ENCODE measurements at places on chromosomes 7 and 10. TPM values are rescaled to one million over a fixed set of nuclear protein-coding genes. Genes with fewer than 3 reads are reported as not detected.

CUZD1 gene
- polyA plus RNA-seq, result 1.7 TPM

GRCh38 chr7:45976485-45976856 is 55.4 kb upstream of the IGFBP3 start:
- DNase-seq, result no peak

- no peak for DNase-seq
Observed at GRCh38 chr7:104694710-104695109, 319.3 kb upstream of the KMT2E start.

DNA sequence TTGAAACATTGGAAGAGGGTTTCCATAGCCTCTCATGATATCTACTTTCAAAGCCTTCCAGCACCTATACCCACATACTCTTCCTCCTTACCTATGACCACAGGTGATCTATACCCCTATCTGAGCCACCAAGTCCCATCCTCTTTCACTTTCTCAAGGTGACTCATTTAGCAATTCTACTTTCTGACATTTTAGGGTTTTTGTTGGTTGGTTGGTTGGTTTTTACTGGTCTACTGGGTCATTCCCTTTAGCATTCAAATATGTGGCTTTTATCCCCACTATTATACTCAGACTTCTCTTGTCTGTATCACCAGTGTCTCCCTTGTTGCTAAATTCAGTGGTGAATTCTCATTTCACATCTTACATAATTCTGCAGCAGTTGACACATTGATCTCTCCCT is 130.4 kb upstream of the STEAP4 start:
- no peak for DNase-seq

PRKCQ gene
- 14.6 TPM for polyA plus RNA-seq

DNA sequence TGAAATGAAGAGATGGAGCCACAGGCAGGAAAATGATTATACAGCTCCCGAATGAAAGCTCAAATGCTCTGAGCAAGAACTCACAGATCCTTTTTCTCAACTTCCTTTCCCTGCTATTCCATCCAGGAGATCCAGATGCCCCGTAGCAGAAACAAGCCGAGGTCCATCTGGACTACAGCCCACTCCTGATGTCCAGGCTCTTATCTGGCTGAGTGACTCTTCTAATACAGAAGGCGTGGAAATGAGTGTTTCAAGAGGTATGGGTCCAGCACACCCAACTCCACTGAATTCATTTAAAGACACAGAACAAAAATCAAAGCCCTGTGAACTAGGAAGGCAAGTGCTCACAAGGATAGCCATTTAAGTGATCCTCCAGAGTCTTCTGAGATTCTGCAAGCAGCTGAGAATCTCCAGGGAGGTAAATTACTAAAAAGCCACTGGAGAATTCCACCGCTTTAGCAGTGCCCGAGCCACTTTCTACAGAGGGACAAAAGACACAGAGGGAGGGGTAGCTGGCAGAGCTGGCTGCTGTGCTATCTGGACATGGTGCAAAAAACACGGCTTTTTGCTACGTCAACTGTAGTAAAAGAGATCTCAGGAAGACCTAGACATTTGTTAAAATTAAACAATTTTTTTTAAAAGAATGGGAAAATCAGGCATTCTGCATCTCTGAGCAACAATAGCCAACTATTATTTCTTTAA is 24.5 kb downstream of the FAM171A1 start:
- no peak for DNase-seq

ELFN1 gene
- 18.1 TPM for polyA plus RNA-seq

DNA sequence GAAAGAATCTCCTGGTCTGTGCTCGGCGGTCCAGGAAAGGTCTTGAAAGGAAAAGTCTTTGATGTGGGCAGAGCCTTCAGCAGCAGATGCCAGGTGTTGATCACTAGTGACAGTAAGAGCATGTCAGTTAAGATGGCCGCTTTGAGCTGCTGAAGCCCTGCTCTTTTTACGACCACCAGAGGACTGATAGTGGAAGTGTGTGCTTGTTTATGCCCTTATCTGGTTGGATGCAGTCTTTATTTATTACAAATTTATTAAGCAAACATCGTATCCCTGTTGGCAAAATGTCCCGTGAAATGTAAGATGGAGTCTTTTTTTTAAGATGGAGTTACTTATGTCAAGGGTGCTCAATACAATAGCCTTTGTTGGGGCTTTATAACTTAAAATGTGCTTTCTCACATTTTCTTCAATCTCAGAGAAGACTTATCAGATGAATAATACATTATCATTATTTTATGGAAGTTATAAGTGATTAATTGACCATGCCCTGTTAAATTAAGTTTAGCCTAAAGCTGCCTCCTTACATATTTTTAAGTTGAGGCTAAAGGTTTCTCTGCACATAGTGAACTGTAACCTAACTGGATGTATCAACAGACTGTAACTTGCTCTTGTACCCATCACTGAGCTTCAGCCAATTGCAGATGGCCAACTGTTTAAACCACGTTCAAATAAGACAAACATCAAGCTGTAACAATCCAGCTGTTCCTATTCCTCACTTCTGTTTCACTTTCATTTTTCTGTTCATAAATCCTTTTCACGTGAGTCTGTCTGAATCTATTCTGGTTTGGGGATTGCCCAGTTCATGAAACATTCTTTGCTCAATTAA is 97.4 kb upstream of the PIK3CG start:
- DNase-seq, result no peak

GRCh38 chr7:1706381-1706720 is 36.3 kb downstream of the ELFN1 start:
- no peak for DNase-seq

GIMAP8 gene
- polyA plus RNA-seq, result 8.6 TPM

- no peak for DNase-seq
Observed at GRCh38 chr10:5958077-5958476, 19.3 kb downstream of the IL15RA start.

DNA sequence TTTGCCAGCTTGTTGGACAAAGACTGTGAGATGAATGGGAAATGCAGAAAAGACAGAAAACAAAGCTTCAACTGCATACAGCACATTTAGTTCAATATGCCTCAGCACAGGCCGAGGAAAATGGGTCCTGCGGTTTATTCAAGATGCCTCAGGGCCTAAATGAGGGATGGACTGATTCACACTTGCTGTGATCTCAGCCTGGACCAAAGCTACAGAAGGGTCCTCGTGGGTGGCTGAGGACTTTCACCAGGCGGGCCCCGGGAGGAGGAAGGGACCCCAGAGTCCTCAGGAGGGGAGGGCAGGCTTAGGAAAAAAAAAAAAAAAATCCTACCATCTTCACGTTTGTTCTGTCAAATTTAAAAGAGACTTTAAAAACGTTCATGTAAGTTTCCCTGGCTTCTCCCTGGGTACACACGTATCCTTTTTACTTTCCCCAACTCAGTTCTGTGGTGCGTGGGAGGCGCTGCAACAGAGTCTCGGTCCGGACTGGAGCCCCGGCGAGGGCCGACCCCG is 624 bp upstream of the ZNF783 start:
- DNase-seq, result no peak

- no peak for DNase-seq
Observed at GRCh38 chr10:33320288-33320687, 14.2 kb downstream of the NRP1 start.

DNA sequence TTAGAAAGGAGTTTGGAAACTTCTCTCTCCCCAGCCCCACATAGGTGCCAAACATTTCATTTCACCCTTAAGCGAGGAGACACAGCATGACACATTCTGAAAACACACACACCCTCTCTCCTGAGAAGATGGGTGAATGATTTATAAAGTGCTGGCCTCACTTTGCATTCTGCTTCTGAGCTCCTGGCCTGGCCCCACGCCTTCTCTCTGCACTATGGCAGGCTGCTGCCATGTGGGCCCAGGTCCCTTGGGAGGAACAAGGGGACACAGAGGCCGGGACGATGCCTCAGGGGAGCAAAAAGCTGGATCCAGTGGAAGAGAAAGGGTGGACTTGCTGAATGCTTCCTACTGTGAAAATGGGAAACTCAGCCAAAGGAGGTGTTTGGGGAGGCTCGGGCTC is 56.0 kb downstream of the CPXM2 start:
- DNase-seq, result no peak

FBXO24 gene
- polyA plus RNA-seq, result 1.8 TPM

SLC25A28 gene
- polyA plus RNA-seq, result 43.2 TPM

GRCh38 chr7:110521357-110521911 is 569.5 kb upstream of the LRRN3 start:
- DNase-seq, result no peak

MPP7 gene
- polyA plus RNA-seq, result 7.0 TPM

DNA sequence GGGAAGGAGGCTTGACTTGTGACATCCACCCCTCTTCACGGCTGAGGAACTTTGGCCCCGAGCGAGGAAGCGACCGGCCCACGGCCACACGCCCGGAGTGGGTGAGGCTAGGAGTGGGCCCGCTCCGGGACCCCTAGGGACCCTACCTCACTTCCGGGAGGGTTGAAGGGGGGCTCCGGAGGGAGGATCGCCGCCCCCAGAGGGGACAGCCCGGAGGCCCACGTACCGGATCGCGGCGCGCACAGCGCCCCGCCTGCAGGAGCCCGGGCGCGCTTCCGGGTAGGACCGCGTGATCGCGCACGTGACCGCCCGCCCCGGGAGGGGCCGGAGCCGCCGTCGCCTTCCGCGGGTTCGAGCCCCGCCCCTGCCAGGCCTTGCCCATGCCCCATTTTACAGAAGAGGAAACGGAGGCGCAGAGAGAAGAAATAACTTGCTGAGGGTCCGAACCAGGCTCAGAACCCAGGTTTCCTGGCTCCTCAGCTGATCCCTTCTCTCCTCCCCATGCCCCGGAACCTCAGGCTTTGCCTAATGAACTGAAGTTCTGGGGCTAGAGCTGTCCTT is at the start of gene HPS1:
Gene HPS1 (minus strand): TSS at position 275 of the 561 bp plus-strand sequence. CDS start 3,695 bp downstream, outside the sequence.
- peak; percentile 64 for DNase-seq

LRIT1 gene
- not detected for polyA plus RNA-seq

- no peak for DNase-seq
Observed at GRCh38 chr7:140684066-140684950, 11.6 kb downstream of the ADCK2 start.

GRCh38 chr10:68096913-68097516 is 12.3 kb upstream of the MYPN start:
- DNase-seq, result no peak

LIPJ gene
- 0.23 TPM for polyA plus RNA-seq

HKDC1 gene
- polyA plus RNA-seq, result 15.8 TPM

- DNase-seq, result no peak
Observed at GRCh38 chr7:100614308-100614861, 2.0 kb downstream of the MOSPD3 start.

- DNase-seq, result peak; percentile 71
Observed at GRCh38 chr10:97089209-97089870, 96.4 kb downstream of the SLIT1 start.

DNA sequence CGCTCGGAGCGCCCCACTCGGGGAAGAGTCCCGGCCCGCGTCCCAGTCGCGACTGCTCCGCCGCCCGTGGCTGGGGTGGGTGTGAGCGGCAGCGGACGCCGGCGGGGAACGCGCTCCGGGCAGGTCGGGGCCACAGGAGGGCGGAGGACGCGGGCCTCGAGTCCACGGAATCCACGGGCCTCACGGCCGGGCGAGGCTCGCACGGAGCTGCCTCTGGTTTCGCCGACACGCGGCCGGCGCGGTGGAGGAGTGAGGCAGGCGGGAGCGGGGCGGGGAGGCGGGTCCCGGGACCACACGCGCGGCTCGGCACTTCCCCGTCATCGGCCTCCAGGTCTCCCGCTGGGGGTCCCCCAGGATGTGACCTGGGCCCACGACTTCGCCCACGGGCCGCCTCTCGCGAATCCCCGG is 533 bp upstream of the NKX6-2 start:
- DNase-seq, result no peak

GRCh38 chr7:105141068-105141467 is 127.1 kb downstream of the KMT2E start:
- DNase-seq, result peak; percentile 27

DNA sequence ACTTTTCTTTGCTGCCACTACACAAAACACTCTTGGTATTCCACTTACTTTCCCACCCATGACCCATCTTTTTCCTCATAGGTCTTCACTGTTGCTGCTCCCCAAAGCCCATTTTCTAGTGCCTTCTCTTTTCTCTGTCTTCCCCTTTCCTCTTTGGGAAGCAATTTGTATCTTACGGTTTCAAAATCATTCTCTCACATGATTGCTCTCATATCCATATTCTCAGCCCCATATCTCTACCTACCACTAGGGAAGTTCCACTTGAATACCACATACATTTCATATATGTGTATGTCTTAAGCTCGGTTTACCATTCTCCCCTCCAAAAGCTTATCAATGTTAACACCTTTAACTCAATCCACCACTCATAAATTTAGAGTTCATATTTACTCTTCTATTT is 3.2 kb upstream of the UBE2D1 start:
- no peak for DNase-seq

DNA sequence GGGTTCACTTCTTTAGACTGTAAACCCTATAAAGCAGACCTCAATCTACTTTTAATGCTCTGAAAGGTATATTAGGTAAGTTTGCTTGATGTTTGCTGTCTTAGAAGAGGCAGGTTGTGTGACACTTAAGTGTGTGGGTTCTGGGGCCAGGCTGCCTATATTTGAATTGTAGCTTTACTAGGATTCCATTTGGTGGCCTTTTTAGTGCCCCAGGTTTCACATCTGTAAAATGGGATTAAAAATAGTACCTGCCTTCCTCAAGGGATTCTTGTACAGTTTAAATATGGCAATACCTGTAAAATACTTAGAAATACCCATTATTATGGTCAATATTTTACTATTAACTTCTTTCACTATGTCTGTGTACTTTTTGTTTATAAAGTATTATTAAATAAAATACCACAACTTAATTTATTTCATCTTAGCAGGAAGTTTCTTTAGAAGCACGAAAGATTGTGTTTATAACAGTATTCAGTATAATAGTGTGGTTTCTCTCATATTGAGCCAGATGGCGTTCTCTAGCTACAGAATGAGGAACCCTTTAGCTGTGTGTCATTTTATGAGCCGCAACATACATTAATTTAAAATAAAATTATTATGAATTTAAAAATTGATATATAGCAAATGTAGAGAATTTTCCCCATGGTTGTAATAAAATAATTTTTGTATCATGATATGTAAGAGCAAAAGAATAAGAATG is 94.2 kb downstream of the CDK14 start:
- no peak for DNase-seq

SNCG gene
- polyA plus RNA-seq, result 16.8 TPM

DNA sequence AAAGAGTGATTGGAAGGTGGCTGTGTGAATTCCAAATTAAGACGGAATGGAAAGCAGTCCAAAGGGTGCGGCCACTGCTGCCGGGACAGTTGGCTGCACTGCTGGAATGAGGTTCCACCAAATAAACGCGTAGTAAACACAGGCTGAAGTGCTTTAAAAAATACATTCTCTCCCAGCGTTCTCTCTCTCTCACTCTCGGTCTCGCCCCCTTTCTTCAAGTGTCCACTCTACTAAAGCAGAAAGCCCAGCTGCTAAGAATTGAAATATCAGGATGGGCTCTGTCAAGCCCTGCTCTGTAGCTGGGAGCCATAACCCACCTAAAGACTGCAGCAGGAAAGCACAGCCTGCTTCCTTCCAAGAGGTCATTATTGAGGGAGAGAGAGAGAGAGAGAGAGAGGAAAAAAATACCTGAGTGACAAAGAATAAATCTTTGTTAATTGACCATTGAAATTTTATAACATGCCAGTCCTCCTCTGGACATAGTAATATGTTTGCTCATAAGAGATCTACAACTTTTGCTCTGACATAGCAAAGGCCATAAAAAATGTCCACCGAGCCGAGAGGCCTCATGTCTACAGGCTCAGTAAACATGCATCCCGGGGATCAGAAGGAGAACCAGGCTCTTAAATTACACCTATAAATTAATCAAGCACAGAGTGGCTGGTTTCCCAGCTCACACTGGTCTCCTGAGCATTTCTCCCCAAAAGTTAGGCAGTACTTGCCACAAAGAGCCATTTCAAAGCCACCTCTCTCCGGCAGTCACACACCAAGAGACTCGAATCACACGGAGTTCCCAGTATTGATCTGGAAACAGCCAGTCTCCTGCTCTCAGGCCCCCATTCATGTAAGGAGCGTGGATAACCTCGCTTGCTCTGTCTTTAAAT is 72.8 kb downstream of the FGFR2 start:
- peak; percentile 82 for DNase-seq

Measured in renal pelvis (tissue), 12 donors.